RPMI8226 (cell line): ENCODE measurements at places on chromosomes 7 and 10.

GRCh38 chr10:15603446-15604011, 116.2 kb downstream of the ITGA8 start:
- no peak for DNase-seq

GRCh38 chr10:90195288-90195840, 494.0 kb downstream of the KIF20B start:
- no peak for DNase-seq

DNA sequence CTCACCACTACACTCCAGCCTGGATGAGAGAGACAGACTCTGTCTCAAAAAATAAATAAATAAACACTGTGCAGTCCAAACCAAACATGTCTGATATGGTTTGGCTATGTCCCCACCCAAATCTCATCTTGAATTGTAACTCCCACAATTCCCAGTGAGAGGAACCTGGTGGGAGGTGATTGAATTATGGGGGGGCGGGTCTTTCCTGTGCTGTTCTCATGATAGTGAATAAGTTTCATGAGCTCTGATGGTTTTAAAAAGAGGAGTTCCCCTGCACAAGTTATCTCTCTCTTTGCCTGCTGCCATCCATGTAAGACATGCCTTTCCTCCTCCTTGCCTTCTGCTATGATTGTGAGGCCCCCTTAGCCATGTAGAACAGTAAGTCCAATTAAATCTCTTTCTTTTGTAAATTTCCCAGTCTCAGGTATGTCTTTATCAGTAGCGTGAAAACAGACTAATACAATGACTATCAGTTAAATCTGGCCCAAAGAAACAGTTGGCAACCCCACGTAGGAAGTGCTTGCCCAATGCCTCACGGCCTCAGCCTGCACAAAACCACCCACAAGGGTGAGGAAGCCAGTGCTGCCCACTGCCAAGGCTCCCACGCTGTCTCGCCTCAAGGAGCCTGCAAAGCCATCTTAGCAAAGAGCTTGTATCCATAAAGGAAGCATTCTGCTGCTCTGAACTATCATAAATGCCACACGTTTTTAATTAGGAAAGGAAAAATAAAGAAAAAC, 64.7 kb downstream of the PIK3AP1 start:
- no peak for DNase-seq

DNA sequence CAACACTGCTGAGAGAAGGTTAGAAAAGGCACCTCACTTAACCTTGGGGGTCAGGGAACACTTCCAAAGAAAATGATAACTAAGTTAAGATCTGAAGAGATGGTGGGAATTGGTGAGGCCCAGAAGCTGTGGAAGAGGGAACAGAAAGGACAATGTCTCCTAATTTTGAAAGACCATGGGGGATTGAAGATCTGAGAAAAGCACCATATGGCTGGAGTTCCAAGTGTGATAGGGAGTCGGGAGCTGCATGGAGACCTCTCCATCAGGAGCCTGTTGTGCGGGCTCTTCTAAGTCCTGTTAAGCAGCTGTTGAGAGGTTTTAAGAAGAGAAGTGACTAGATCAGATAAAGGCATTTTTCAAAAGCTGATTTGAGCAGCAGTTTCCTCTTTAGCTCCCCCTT, 254.3 kb downstream of the CDK14 start:
- no peak for DNase-seq

DNA sequence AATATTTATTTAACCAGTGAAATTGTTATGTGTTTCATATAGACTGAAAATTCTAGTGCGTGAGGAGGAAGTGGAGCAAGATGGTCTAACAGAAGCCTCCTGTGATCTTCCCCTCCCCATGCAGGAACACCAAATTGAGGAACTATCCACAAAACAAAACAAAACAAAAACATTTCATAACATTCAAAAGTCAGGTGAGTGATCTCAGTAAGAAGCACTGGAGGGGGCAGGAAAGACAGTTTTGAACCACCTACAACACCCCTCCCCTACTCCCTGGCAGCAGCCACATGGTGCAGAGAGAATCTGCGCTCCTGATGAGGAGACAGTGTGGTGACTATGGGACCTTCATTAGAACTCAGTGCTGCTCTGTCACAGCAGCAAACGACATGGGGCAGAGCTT, 221.9 kb upstream of the SEMA3C start:
- DNase-seq: peak; percentile 26

DNA sequence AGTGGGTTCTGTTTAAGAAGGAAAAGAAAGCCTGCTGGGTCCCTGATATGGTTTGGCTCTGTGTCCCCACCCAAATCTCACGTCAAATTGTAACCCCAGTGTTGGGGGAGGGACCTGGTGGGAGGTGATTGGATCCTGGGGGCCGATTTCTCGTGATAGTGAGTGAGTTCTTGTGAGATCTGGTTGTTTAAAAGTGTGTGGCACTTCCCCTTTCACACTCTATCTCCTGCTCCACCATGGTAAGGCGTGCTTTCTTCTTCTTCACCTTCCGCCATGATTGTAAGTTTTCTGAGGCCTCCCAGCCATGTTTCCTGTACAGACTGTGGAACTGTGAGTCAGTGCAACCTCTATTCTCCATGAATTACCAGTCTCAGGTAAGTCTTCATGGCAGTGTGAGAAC, 42.6 kb downstream of the INPP5A start:
- DNase-seq: no peak

DNA sequence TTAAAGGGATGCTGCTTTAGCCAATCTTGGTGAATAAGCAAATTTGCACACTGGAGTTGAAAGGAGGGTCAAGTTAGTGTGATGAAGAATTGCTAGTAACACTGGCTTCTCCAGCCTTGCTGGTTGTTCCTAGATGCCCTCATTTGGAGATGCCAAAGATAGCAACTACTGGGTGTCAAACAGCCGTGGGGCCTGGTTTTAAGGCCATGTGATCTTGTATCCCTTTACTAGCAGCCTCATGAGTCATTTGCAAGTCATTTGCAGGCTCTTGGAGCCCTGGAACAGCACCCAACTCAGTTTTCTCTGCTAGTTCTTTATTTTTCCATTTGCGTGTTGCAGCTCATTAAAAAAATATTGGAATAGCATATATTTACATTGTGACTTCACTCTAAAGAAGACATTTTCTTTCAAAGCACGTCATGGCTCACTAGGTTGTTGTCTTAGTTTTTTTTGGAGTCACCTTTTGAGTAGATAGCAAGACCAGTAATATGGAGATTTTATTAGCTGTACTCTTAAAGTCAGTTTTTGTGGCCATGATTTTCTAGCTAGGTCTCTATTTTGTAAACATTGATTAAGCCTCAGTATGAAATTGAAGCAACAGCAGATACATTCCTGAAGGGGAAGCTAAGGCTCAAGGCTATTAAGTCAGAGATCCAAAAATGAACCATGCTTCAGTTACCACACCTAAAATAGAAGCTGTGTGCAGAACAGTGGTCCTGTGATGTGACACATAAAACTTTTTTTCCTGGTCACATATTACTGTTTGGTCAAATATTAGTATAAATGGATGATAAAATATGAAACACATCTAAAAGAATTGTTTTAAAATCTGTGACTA, 1.3 kb downstream of the LSMEM1 start:
- DNase-seq: no peak

- DNase-seq: no peak
Measured at GRCh38 chr10:127405221-127405620, 143.9 kb upstream of the NPS start.

DNA sequence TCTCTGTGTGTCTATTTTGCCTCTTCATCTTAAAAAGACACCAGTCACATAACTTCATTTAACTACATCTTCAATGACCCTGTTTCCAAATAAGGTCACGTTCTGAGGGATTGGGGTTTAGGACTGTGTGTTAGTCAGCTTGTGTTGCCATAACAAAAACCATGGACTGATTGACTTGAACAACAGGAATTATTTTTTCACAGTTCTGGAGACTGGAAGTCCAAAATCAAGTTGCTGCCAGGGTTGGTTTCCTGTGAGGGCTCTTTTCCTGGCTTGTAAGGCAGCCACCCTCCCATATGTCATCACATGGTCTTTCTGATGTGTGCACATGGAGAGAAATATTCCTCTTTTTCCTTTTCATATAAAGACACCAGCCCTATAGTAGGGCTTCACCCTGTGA, 55.3 kb downstream of the REEP3 start:
- DNase-seq: no peak

DNA sequence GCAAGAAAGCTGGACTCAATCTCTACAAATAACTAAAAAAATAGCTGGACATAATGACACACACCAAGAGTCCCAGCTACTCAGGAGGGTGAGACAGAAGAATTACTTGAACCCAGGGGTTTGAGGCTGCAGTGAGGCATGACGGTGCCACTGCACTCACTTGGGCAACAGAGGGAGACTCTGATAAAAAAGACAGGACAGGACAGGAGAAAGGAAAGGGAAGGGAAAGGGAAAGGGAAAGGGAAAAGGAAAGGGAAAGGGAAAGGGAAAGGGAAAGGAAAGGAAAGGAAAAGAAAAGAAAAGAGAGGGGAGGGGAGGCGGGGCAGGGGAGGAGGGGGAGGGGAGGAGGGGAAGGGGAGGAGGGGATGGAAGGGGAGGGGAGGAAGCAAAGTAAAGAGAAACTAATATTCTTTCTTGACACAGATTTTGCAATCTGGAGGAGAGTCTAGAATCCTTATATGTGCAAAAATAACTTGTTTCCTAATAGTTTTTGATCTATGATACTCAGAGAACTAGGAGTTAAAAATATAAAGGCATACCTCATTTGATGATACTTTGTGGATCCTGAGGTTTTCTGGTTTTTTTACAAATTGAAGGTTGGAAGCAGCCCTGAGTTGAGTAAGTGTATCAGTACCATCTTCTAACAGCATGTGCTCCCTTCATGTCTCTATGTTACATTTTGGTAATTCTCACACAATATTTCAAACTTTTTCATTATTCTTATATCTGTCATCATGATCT, 8.0 kb downstream of the SAR1A start:
- no peak for DNase-seq

- DNase-seq: peak; percentile 59
Measured at GRCh38 chr10:3095373-3096139, 28.2 kb downstream of the PFKP start.

DNA sequence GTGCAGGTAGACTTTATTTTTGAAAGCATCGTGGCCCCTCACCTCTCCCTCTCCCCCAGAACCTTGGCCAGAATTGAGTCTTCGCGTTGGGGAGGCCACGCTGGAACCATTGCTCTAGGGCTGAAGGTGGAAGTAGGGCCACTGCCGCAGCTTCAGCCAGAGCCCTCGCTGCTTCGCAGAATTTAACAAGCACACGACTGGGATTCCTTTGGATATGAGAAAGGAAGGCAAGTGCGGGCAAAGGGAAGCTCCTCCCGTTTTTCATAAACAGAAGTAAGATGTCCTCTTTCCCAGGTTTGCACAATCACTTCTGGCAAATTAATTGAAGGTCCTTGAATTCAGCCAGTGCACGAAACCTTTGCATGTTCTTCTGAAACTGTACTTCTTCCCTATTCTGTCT, 168.1 kb downstream of the CCDC3 start:
- no peak for DNase-seq

- no peak for DNase-seq
Measured at GRCh38 chr7:135748770-135749169, at the start of gene FAM180A. Gene FAM180A (minus strand): TSS chr7:135748813. CDS start chr7:135748580, 233 bp downstream.

- no peak for DNase-seq
Measured at GRCh38 chr10:77798940-77799339, 127.6 kb downstream of the DLG5 start.

- DNase-seq: no peak
Measured at GRCh38 chr7:47377741-47378140, 204.2 kb downstream of the TNS3 start.

DNA sequence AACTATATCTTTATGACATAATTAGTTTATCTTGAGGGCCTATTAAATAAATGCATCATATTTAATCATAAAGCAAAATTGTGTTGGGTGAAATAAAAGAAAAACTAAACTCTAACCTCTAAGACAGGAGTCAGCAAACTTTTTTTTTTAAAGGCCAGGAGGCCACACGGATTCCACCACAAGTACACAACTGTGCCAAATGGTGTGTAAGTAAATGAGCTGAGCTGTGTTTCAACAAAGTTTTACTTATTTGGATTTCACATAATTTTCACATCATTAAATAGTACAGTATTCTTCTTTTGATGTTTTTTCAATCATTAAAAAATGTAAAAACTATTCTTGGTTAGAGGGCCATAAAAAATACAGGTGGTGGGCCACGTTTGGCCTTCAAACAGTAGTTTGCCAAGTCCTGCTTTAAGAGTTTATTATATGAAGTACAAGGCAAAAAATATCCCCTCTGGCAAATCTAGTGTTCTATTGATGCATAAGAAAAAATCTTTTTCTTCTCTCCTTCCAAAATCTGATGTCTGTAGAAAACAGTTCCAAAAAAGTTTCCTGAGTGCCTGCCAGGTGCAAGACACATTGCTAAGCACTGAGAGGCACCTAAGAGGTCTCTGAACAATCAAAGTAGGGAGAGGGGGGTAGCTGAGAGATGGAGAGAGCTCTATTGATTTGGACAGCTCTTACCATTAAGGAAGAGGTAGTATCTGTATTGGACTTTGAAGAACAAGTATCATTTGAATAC, 26.5 kb upstream of the SPOCK2 start:
- no peak for DNase-seq

DNA sequence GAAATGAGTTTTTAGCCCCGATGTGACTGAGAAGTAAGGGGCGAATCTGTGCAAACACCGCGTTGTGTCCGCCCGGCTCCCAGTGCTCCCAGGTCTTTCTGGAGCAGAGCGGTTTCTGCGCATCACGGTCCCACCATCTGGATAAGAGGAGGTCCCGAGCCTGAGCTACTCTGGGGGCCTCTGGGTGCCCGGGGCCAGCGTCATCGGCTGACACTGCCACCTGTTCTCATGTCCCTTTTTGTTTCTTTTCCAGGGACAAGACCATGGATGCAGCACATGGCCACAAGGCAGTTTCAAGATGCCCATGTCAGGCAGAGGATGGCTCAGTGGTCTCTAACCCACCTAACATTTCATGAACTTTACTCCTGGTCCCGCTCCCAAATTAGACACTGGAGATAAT, 24.9 kb downstream of the KLF6 start:
- DNase-seq: no peak

- no peak for DNase-seq
Measured at GRCh38 chr10:5968037-5968680, 9.2 kb downstream of the IL15RA start.

- no peak for DNase-seq
Measured at GRCh38 chr7:139542308-139543151, 19.0 kb downstream of the CLEC2L start.

DNA sequence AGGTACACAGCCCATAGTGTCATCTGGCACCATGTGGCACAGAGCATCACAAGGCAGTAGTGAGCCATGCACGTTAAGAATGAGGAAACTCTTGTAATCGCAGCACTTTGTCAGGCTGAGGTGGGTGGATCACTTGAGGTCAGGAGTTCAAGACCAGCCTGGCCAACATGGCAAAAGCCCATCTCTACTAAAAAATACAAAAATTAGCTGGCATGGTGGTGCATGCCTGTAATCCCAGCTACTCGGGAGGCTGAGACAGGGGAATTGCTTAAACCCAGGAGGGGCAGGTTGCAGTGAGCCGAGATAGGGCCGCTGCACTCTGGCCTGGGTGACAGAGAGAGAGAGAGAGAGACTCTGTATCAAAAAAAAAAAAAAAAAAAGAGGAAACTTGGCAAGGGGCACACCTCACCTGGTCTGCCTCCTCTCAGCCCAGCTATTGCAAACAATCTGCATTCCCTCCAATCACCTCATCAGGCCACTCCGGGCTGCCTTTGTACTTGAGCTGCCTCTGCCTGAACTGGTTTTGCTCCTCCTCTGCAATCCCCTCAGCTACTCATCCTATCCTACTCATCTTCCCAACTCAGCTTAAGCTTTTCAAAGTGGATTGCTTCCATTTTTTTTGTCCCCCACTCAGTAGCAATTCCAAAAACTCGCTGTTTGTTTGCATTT, 46.0 kb upstream of the OPTN start:
- DNase-seq: peak; percentile 5

- no peak for DNase-seq
Measured at GRCh38 chr10:104777086-104777799, 136.2 kb downstream of the SORCS3 start.

- no peak for DNase-seq
Measured at GRCh38 chr10:19488592-19489280, 327.5 kb upstream of the PLXDC2 start.
